Renal cortex interstitium (tissue), 15 donors: ENCODE measurements at places on chromosomes 4 and X. TPM values are rescaled to one million over a fixed set of nuclear protein-coding genes. Genes with fewer than 3 reads are reported as not detected.

KLF8 gene
- polyA plus RNA-seq: 5.0 TPM

SERTM2 gene
- polyA plus RNA-seq: not detected

HPGDS gene
- polyA plus RNA-seq: 5.2 TPM

MYOZ2 gene
- polyA plus RNA-seq: 0.28 TPM

REELD1 gene
- 0.98 TPM for polyA plus RNA-seq

DACH2 gene
- 25.4 TPM for polyA plus RNA-seq
